ENCODE measurements at places on chromosomes 2 and 18.

DNA sequence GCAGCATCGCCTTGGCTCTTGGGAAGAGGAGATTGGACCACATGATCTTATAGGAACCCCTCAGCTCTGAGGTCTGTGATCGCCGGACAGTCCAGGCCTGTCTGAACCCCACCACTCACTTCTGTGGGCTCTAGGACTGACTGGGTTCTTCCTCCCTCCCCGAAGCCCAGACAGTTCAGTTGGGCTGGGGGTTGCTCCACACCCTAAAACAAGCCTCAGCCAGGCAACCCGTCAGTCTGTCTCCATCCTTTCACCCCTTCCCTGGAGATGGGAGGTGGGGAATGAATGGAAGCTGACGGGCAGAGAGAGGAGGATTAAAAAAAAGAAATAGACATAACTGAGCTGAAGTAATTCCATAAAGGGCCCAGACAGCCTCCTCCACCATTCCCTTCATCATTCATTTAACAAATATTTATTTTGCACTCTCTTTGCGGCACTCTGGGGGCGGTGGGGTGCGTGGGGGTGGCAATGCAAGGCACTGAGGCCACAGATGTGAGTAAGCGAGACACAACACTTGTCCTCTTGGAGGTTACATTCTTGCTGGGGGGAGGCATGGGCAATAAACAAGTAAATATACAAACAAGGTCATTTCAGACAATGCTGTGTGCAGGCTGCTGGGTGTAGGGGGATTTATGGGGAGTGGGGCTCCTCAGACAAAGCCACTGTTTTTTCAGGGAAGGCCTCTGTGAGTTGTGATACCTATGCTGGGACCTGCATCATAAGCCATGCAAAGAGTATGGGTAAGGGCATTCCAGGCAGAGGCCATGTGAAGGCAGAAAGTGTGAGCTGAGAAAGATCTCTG is 12.9 kb downstream of the WNT10A start:
- no peak for DNase-seq

- no peak for DNase-seq
Measured at GRCh38 chr18:73940721-73941120, 206.9 kb downstream of the FBXO15 start.

- no peak for DNase-seq
Measured at GRCh38 chr18:2618009-2618408, 37.5 kb upstream of the SMCHD1 start.

DNA sequence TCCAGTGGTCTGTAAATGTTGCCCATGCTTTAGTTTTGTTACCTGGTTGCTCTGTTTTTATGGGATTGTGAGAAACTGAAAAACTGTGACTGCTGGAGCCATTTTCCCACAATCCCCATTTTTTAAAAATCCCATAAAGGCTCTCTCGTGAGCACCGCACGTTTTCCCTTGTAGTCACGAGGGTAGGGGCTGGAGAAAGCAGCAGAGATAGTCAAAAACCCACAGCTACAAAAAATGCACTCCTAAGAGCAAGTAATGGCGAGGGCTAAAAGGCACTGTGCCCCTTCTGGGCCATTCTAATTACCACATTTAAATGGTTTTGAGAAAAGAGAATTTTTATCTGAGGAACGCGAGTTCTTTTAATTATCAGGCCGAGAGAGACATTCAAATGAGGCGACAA is 1.8 kb upstream of the CTDP1 start:
- DNase-seq: no peak

GRCh38 chr2:69926849-69927515 is 12.1 kb downstream of the MXD1 start:
- DNase-seq: no peak

DNA sequence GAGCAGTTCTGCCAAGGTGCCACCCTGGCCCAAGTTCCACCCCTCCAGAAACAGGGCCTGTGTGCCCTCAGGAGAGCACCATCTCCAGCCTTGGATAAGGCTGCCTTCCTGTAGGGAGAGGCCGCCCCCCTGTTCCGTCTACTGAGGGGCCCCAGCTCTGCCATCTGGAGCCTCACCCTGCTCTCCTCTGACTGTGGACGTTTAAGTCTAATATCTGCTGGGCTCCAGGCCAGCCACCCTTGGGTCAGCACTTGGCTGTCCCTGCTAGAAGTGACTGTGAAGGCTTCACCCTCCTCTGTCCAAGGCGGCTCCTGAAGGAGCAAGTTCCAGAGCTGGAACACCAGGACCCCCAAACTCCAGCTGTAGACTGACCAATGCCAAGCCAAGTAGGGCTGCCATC is 26.3 kb downstream of the RHOB start:
- DNase-seq: no peak

GRCh38 chr2:11389551-11390398 is 45.3 kb upstream of the ROCK2 start:
- no peak for DNase-seq

DNA sequence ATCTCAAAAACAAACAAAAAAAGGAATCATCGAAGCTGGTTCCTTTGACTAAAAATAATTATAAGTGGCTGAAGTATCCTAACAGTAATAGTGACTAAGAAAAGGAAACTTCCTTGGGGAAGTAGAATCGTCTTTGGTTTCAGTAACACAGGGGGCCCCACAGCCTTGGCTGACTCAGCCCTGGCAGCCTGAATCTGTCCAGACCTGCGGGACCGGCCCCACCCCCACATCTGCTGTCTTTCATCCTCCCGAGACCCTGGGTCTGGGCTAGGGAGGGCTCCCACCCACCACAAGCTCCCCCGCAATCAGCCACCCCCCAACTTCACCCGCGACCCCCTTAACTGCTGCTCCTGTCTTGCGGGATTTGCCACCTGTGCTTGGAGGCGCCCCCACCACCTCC is 1452.6 kb upstream of the ACVR2A start:
- DNase-seq: no peak

- DNase-seq: no peak
Measured at GRCh38 chr2:18611184-18611583, 21.8 kb upstream of the NT5C1B start.

DNA sequence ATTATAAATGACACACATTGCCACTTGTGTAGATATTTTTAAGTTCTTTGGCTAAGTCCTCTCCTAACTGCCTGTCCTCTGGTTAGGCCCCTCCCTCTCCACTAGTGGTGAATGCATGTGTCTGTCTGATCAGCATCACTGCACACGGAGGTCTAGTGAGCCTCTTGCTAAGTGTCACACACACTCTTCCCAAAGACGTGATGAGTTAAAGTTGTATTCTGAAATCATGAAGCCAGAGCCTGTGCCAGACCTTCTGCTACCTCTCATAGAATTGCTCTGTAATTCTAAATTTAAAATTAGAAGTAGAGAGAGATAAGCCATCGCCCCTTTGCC is 41.3 kb downstream of the RALB start:
- DNase-seq: no peak

GRCh38 chr18:12307701-12308385 is at the start of gene TUBB6:
Gene TUBB6 (plus strand): TSS chr18:12308241. CDS start chr18:12308293, 52 bp downstream.
- no peak for DNase-seq

GRCh38 chr2:134682726-134683125 is 36.1 kb downstream of the TMEM163 start:
- DNase-seq: no peak

- no peak for DNase-seq
Measured at GRCh38 chr2:86073225-86073624, 32.5 kb downstream of the POLR1A start.

DNA sequence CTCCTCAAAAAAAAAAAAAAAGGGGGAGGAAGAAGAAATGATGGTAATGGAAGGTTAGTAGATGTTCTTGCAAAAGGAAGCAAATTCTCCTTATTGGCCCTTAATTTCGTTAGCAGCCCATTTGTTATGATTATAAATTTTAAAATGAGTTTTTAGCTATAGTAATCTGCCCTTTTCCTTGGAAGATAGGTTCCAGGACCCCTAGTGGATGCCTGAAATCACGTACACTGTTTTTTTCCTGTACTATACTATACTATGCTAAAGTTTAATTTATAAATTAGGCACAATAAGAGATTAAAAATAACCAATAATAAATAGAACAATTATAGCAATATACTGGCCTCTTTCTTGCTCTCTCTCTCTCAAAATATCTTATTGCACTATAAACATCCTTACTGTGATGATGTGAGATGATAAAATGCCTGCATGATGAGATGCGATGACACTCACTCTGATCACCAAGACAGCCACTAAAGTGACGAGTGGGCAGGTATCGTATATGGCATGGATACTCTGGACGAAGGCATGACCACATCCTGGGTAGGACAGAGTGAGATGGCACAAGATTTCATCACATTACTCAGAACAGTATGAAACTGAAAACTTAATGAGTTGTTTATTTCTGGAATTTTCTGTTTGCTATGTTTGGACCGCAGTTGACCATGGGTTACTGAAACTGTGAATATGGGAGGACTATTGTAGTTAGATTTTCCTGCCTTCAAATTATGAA is 87.2 kb downstream of the KCTD18 start:
- DNase-seq: no peak

DNA sequence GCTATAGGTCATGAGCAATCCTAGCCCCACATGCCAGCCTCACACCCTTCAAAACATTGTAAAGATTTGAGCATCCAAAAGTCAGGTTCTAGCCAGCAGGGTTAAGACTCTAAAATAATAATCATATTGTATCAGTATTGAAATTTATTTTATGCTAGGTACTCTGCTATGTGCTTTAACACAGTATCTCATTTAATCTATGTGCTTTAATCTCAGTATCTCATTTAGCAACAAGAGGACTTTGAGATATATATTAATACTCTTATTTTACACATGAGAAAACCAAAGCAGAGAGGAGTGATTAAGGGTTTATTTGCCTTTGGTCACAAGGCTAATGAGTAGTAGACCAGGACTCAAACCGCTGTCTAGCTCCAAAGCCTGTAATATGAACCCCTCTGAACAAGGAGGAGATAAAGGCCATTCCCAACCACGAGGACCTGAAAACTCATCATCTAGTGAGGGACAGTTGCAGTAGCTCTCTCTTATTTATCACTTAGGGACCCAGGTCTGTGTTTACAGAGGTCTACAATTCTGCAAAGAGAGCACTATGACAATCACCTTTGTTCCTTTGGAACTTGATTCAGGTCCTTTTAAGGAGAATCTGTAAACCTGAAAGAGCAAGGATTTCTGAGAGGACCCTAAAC is 116.5 kb upstream of the SERTAD2 start:
- DNase-seq: no peak

- no peak for DNase-seq
Measured at GRCh38 chr18:62715759-62716615, 646 bp downstream of the PHLPP1 start.

DNA sequence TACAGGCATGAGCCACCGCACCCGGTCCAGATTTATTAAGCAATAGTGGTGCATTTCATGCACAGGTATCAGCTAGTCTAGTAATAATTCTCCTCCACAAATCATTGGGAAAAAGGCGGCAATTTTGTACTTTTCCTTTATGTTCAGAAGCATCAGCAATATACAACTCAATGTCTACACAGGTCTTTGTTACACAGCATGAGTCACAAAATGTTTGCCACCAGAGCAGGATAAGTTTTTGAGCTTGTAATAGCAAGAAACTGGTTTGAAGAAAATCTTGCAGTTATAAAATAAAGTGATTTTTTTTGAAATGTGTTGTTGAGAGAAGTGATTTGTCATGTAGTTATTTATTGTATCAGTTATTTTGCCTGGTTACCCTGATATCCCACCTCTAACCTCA is 4.8 kb upstream of the ITPRIPL1 start:
- no peak for DNase-seq

- DNase-seq: no peak
Measured at GRCh38 chr2:95298486-95299111, 1.5 kb downstream of the KCNIP3 start.

- DNase-seq: no peak
Measured at GRCh38 chr2:62042944-62043343, 137.5 kb downstream of the COMMD1 start.

GRCh38 chr2:25491966-25492532 is 150.3 kb upstream of the DNMT3A start:
- no peak for DNase-seq

GRCh38 chr2:57370882-57371585 is 675.6 kb upstream of the VRK2 start:
- DNase-seq: no peak

- no peak for DNase-seq
Measured at GRCh38 chr2:20676353-20677215, 9.6 kb downstream of the GDF7 start.

- DNase-seq: no peak
Measured at GRCh38 chr18:8287196-8287885, 321.9 kb upstream of the RAB12 start.

DNA sequence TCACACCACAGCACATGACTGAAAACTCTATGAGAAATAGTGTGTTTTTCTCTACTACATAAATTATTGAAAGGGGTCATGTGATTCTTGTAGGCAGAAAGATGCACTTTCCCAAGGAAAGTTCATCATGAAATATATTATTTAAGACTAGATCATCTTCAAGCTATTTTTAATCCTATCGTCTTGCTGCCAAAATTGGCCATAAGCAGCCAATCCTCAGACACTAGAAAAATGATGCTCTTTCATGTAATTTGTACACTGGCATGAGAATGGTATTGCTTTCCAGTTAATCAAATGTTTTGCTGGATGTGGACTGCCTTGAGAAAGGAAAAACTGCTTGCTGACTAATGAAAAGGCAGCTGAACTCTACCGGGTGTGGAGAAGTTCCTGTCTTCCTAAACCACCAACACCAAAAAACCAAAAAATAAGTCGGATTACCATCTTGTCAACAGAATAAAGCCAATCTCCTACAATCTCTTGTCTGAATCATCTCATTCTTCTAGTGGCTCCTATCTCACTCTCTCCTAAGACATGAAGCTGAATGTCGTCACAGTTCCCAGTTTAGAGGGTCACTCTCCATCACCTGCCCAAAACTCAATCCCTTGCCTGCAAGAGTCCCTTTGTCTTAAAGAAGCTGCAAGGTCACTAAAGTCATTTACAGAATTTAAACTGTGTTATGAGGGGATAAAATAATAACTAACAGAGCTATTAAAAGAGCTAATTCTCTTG is 5.3 kb downstream of the BCL2 start:
- no peak for DNase-seq

DNA sequence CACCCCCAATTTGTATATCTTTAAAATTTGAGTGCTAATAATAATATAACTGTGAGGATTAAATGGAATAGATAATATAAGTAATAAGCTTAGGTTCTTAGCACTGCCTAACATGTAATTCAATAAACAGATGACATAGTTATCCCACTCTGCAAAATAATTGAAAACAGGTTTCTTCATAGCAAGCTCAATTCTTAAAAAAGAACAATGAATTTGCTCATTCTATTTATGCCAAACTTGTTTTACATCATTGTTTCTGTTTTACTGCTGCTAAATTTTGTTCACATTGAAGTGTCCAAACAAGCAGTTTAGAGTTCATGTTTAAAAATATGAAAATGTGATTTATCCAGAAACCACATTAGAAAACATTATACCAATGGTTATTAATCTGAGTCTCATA is 217.0 kb downstream of the MBD5 start:
- DNase-seq: no peak

All from COLO829 (cell line).